Panc1 (cell line): ENCODE measurements at places on chromosomes 11 and 22. TPM values are rescaled to one million over a fixed set of nuclear protein-coding genes. Genes with fewer than 3 reads are reported as not detected.

DNA sequence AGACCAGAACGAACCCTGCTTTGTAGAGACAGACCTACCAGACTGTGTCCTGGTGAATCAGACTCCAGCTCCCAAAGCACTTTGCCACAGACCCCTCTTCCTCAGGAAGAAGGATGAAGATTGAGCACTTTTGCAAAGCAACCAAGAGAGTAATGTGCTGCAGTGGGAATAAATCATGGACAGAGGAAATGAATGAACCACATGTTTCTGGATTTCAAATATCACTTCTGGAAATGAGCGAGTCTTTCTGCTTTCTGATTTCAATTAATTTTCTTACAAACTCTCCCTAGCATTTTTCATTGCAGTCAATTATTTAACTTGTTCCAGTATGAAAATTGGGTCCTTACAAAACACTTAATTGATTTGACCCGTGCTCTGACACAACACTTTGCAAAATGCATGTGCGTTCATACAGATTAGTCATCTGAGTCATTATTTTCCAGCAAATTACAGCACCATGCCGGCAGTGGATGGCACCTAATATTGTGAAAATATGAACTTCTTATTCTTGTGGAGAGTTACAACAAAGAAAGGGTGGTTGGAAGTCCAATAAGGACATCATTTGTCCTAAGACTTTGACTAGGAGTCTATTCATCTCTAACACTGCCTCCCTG lies 315.9 kb upstream of the CCDC90B start:
- no peak for DNase-seq

GRCh38 chr11:2797121-2797711 lies 88.4 kb downstream of the CDKN1C start:
- DNase-seq: no peak

DNA sequence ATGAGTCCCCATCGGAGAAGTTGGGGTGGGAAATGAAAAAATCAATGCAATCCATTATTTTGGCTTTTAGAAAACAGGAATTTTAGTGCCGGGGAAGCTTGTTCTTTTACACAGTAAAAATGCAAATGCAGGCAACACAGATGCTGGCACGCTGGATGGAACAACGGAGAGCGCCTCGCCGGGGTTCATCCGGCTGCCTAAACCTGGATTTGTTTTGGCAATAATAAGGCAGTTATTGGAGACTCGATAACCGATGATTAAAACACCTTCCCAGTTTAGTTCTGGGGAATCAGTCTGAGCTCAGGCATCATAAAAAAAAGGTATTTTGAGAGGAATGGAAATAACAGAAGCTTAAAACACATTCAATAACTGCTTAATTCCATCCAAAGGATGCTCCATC lies 2.9 kb downstream of the DSCAML1 start:
- DNase-seq: no peak

PGA5 gene
- total RNA-seq: not detected
